ENCODE measurements at places on chromosomes 4 and X.

DNA sequence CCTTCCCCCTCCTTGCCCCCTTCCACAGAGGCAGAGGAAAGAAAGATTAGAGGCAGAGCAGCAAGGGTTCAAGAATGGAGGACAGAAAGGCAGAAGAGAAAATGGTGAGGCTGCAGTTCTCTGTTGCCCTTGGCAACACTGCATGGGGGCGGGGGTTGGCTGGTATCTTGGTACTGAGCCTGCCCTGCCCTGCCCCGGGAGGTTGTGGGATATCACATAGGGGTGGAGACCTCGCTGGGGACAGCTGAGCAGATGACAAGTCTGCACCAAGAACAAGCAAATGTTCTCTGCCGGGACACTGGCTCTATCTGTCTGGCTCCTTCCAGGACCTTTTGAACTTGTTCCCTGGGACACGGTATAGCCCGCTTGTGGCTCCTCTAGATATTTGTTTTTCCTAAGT lies 39.8 kb downstream of the NHS start:
- no peak for DNase-seq

- no peak for DNase-seq
Measured at GRCh38 chrX:119181491-119181890, 53.9 kb upstream of the KIAA1210 start.

GRCh38 chr4:83029688-83030087 lies 5.3 kb upstream of the COPS4 start:
- DNase-seq = no peak

DNA sequence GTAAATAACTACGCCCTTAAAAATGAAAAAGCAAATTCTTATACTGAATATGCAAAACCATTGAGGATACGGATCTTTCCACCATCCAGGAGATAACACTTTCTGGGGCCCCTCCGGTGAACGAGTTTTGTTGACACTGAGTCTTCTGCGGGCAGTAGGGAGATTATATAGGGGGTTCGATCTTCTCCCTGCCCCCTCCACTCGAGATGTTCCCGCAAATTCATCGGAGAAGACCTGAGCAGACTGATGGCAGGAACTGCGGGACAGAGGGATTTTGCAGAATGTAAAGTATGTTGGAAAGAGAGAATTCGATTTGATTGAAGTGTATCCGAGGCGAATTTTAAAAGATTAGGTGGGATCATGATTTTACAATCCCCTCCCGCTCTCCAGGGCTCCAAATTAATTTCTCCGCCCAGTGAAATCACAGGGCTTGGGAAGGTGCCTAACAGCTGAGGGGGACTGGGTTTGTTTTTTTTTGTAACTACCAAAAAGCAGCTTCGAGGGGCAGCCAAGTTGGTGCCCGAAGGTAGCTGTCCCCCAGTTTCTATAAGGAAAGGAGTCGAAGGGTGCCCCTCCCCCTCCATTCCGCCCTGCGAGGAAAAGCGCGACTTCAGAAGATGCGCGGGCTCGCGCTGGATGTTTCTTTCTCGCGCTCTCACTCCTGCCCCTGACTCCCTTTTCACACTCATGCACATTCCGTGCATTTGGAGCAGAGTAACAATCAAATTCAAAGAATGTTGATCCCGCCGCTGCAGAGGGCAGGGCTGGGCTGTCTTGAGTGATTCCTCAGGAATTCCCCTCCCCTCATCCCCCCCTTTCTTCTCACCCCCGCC lies 1.2 kb downstream of the TMEM255A start:
- DNase-seq = no peak

DNA sequence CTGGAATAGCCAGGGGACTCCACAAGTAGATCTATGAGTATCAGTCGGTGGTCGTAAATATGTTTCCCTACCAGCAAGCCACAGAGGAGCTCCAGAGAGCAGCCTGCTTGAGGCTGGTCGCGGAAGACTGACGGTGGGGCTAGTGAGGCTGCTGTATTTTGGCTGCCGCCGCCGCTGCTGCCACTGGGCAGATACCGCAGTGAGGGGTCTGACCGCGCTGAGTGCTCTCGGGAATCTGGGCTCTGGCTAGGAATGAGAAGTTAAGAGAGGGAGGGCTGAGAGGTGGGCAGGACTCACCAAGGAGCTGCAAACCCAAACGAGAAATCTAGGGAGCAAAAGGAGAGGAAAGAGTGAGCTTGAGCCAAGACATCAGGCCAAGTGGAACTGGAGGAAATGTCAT lies at the start of gene EXOC1L:
TSS of gene EXOC1L (plus strand) at position 157 of the 400 bp plus-strand sequence. CDS start at position 394, 237 bp downstream.
- no peak for DNase-seq

Measured in NCI-H1105 (cell line).